SK-N-MC (cell line): ENCODE measurements at places on chromosomes 5 and 9.

- no peak for DNase-seq
Measured at GRCh38 chr5:26568316-26568715, 470.1 kb downstream of the CDH9 start.

DNA sequence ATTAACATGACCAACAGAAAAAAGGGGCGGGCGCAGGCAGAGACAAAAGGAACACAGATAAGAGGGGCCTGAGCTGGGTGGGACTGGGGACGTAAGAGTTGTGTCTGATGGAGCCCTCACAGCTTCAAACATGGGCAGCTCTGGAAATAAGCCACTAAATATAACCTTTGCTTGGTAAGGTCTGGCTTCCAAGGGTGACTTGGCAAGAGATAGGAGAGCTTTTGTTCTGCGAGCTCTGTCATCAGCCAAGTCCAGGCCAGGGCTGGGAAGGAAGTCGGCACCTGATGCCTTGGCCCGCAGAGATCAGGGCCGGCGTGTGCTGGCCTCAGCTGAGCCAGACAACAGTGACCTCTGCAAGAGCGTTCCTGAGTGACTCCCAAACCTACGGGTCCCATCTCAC is 11.8 kb downstream of the TRUB2 start:
- no peak for DNase-seq

DNA sequence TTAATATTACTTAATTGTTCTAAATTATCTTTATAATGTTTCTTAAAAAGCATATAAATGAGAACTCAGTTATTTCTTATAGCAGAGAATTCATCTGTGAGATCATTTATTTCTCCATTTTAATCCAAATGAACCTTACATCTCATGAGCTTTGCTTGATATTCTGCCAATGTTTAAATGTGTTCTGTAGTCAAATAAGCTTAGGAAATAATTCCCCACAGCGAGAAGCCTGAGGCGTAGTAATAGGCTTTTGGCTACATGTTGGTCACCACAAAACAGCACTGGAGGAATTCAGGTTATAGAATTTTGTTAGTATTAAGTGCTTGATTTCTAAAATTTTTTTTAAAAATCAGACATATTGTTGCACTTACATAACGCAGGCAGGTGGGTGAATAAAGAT is 585.3 kb upstream of the RORB start:
- DNase-seq: no peak

- DNase-seq: no peak
Measured at GRCh38 chr5:33734537-33734936, 157.3 kb downstream of the ADAMTS12 start.

GRCh38 chr9:119839888-119840287 is 470.7 kb upstream of the BRINP1 start:
- DNase-seq: no peak

DNA sequence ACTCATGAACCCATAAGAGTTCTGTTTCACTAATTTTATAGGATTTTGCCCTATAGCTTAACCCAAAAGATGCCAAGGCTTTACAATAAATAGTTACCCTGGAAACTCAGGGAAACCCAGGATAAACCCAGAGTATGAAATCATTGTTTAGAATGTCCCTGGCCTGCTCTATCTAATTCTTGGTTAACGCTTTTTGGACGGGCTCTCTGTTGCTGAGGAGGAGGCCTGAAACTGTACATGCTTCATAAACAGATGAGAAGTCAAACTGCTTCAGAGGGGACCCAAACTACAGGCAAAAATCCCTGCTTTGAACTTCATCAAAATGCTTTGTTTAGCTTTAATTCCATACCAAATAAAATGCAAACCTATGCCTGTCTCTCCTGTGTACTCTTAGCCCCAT is 291.9 kb downstream of the SH3GL2 start:
- no peak for DNase-seq

GRCh38 chr5:35860686-35861085 is 4.0 kb downstream of the IL7R start:
- DNase-seq: no peak

DNA sequence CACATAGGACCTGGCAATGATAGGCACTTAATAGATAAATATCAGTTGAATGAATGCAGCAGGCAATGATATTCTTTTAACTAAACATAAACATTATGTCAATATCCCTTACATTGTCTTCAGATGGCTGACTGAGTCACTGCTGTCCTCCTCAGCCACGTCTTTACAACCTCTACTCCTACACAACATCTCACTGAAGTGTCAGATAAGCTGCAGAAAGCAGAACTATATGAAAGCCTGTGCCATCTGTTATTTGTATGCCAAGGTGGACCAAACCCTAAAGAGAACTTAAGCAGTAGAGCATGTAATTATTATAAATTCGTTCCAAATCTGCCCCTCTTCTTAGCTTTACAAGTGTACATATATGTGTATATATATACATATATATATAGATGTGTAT is 271.2 kb downstream of the RASEF start:
- DNase-seq: no peak

DNA sequence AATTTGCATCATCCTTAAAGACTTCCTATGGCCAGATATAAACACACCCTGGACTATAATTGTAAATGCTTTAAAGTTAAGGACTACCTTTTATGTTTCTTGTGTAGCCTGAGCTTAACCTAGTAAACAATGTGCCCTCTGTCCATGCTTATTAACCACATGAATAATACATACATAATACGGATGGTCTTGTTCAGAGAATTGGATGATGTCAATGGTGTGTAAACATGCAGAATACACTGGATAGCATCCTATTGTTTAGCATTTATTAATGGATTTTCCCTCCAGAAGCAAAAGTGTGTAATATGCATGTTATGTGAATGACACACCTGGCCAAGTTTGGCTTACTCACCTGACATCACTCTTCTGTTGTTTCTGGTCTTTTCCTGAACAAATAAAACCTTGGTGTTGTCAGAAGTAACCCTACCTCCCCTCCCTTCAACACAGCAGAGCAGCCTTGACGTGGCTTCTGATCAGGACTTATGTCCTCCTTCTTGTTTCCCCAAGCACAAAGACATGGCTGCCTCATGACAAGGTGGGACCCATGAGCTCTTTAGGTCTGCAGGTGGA is 517.9 kb downstream of the MTRR start:
- DNase-seq: no peak

- no peak for DNase-seq
Measured at GRCh38 chr5:173969167-173970049, 19.6 kb upstream of the C5orf47 start.

GRCh38 chr5:77881528-77881927 is 105.4 kb upstream of the TBCA start:
- DNase-seq: no peak

DNA sequence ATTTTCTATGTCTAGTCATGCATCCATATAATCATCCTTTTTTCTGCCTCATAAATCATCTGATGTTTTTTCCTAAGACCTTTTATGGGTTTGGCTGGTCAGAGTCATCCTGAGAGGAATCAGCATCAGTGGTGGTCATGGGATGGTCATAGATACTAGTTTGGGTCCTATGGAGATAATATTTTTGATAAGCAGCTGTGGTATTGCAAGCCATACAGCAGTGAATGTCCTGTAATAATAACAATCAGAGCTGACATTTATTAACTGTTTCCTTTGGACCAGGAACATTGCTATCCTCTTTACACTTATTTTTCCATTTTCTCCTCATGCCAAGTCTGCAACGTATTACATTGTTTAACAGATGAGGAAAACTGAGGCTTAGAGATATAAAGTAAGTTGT is 83.1 kb downstream of the TEX10 start:
- DNase-seq: no peak

DNA sequence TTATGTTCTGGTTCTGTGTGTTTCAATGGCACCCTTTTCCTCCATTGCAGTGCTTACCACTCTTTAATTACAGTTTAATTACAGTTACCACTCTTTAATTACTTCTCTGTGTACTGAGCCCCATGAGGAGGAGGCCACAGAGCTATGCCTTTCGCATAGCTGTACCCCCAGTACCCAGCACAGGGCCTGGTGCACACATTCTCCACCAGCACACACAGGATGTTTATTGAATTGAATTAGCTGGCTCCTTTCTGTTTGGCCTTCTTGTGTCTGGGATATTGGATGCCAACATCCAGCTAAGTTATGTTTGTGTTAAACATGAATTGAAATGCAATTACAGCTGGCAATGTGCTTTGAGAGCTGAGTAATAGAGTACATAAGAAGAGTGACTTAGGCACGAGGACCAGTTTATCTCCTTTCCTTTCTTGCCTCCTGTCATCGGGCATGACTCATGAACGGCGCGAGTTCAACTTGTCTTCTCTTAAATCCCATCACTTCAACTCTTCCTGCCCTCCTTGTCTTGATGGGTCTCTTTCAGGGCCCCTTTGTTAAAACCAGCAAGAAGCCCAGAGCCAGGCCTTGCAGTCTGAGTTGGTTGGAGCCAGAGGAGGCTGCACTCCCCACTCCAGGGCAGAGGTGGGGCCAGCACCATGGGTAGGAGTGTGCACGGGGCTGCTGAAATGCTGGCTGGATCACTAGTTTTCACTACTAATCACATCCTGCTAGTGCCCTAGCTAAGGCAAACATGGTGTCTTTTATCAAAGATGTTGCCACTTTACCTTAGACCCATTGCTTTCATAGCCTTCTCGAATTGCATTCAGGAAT is 37.4 kb downstream of the MVB12B start:
- DNase-seq: no peak

DNA sequence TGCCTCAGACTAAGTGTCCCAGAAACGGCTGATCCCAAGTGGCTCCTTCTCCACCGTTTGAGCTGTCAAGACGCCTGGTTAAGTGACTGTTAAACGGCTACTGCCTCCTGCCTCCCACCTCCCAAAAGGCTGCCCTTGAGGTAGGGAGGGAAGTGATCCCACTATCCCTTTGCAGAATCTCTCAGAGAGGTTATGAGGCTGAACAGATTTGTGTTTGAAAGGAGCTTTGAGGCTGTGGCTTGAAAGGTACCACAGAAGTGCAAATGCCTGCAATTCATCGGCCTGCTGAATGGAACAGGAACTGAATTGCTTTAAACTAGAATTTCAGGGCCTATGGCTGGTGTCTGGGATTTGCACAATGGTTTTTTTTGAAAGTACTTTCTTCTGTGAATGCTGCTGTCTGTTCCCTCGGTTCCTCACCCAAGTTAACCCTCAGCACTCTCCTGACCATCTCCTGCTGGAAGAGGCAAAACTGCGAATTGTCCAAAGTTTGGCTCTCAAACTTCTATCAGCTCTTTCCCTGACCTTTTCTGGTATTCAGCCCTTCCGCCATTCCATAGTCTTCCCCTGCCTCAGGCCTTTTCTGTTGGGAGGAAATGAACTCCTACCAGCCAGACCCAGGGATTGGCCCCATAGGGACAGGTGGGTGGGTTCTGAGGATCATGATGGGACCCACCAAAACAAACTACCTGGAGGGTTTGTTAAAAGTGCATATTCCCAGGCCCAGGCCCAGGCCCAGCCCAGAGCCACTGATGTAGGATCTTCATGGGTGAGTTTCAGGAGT is 453.3 kb downstream of the KDM4C start:
- DNase-seq: no peak

- DNase-seq: no peak
Measured at GRCh38 chr9:86285261-86285660, 2.9 kb upstream of the ISCA1 start.

DNA sequence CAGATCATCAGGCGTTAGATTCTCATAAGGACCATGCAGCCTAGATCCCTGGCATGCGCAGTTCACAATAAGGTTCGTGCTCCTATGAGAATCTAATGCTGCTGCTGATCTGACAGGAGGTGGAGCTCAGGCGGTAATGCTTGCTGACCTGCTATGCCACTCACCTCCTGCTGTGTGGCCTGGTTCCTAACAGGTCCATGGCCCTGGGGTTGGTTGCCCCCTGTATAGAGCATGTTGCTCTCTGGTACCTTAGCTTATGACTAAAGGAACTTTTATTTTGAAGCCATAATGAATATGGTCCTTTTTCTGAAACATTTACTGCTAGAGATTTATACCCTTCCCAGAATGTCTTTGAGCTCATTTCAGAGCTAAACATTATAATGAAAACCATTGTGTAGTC is 3.1 kb downstream of the MAN2A1 start:
- DNase-seq: no peak

- DNase-seq: no peak
Measured at GRCh38 chr5:60540856-60541805, 158.8 kb downstream of the DEPDC1B start.

GRCh38 chr9:16598316-16598715 is 272.2 kb downstream of the BNC2 start:
- no peak for DNase-seq

GRCh38 chr5:95102687-95103086 is 182.2 kb downstream of the MCTP1 start:
- DNase-seq: no peak

DNA sequence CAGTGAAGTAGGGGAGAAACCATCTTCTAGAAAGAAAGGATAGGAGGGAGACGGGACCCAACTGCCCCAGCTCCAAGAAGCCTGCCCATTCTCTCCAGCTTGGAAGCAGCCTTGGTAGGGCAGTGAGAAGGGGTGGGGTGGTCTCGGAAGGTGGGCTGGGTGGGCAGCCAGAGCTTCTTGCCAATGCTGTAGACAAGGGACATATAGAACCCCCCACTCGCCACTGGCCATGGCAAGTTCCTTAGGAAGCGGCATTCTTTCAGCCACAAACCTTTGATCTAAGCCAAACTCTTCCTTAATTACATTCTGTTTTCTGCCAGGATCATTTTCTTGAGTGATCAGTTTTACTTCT is 90.2 kb downstream of the PSD2 start:
- DNase-seq: no peak
